ENCODE measurements at places on chromosomes 16 and 17.
A peak's percentile ranks its signal among the peaks of the same experiment; 100 is the strongest.

DNA sequence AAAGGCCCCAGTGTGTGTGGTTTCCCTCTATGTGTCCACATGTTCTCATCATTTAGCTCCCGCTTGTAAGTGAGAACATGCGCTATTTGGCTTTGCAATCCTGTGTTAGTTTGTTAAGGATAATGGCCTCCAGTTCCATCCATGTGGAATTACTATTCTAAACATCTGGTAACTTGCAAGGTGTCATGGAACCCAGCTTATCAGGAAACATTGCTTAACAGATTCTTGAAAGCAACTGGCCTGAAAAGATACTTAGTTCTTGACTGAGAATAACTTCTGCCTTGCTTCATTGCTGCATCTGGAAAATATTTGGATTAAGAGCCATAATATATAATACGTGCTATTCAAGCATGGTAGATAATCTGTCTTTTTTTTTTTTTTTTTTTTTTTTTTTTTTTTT is 27.8 kb downstream of the PAFAH1B1 start:
- no peak for DNase-seq

DNA sequence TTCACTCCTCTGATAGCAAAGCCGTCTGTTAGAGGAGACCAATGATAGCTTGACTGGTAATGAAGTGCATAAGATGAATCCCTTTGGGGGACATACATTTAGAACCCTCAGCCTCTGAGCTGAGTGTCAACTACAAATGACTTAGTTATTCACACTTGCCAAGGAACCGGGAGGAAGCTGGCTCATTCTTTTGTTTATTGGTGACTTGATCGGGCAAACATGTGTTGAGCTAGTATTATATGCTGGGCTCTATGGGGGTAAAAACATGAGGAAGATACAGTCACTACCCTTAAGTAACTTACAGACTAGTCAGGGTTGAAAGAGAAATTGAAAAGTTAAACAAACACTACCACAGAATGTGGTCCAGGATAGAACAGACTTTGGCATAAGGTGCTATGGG is 3.0 kb downstream of the CCL16 start:
- no peak for DNase-seq

- DNase-seq: no peak
These were observed 12.2 kb upstream of the BEAN1 start for GRCh38 chr16:66414891-66415290.

- DNase-seq: peak; percentile 52
These were observed 2.5 kb upstream of the CCL2 start for GRCh38 chr17:34252444-34253138.

DNA sequence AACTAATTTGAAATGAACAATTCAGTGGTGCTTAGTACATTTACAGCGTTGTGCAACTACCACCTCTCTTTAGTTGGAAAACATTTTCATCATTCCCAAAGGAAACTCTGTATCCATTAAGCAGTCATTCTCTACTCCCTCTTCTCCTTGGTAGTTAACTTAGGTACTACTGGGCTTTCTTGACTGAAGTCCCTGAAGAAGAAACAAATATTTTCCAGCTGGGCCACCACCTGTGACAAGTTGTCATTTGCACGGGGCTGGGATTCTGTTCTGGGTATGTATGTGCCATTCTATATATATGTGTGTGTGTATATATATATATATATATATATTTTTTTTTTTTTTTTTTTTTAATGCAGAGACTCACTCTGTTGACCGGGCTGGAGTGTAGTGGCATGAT is 15.4 kb upstream of the RMI2 start:
- DNase-seq: no peak

- no peak for DNase-seq
These were observed 444.0 kb downstream of the XYLT1 start for GRCh38 chr16:17026600-17027242.

DNA sequence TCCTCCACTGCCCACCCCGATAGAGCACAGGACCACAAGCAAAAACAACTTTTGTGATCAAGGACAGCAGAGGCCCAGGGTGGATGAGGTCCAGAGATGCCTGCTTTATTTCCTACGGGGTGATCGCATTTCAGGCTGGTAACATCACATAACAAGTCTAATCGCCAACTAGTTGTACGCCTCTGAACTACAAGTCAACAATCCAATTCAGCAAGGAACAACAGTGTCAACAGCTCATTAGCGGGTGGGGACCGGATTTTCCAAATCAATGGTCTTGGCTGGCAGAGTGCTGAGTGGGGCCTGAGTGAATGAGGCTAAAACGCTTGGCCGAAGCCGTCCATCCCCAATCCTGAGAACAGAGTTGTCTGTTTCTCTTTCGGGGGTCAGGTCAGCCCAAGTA is 17.1 kb downstream of the MRM3 start:
- no peak for DNase-seq

- no peak for DNase-seq
These were observed 4.2 kb downstream of the USP6 start for GRCh38 chr17:5120036-5120435.

GRCh38 chr17:9410301-9410700 is 165.3 kb downstream of the STX8 start:
- no peak for DNase-seq

DNA sequence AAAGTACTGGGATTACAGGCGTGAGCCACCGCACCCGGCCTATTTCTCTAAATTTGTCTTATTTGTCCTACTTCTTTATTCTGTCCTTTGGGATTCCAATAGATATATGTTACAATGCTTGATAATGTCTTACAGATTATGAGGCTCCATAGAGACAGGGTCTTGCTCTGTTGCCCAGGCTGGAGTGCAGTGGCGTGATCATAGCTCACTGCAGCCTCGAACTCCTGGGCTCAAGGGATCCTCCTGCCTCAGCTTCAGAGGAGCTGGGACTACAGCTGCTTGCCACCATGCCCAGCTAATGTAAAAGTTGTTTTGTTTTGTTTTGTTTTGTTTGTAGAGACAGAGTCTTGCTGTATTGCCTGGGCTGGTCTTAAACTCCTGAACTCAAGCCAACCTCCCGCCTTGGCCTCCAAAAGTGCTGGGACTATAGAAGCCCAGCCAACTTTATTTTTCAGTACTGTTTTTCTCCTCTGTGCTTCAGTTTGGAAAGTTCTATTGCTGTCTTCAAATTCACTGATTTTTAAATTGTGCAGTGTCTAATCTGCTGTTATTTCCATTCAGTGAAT is 10.3 kb downstream of the ANKRD13B start:
- DNase-seq: no peak

DNA sequence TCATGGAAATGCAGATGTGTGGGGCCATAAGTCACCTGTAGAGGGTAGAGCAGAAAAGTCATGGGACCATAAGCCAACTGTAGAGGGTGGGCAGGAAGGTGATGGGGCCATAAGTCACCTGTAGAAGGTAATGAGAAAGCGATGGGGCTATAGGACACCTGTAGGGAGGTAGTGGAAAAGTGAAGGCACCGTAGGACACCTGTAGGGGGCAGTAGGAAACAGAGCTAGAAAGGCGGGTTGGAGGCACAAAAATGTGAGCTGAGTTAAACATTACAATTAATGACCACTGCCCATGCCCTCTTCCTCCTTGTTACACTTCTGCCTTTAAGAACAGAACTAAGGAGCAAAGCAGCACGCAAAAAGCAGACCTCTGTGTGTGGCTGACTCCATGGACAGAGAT is 150.1 kb downstream of the SHISA6 start:
- no peak for DNase-seq

GRCh38 chr17:77254951-77255825 is 114.4 kb downstream of the SEC14L1 start:
- DNase-seq: peak; percentile 25

- no peak for DNase-seq
These were observed 6.4 kb downstream of the MRPL28 start for GRCh38 chr16:363766-364490.

- DNase-seq: no peak
These were observed 11.9 kb downstream of the CEP20 start for GRCh38 chr16:15876503-15876902.

DNA sequence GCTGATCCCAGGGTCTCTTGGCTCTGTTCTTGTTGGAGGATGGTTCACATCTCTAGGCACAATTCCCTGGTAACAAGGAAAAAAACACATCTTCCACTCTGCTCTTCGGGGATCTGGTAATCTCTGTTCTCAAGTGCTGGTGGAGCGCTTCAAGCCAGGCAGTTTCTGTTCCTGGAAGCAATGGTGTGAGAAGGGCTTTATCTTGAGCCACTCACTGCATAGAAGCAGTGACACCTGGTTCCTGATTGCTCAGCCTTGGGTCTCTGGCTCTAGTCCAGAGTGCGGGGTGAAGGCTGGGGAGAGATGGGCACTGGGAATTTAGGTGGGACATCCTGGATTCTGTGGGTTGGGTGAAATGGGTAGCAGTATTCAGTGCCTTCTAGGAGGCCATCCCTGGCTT is 14.1 kb downstream of the AKAP1 start:
- no peak for DNase-seq

DNA sequence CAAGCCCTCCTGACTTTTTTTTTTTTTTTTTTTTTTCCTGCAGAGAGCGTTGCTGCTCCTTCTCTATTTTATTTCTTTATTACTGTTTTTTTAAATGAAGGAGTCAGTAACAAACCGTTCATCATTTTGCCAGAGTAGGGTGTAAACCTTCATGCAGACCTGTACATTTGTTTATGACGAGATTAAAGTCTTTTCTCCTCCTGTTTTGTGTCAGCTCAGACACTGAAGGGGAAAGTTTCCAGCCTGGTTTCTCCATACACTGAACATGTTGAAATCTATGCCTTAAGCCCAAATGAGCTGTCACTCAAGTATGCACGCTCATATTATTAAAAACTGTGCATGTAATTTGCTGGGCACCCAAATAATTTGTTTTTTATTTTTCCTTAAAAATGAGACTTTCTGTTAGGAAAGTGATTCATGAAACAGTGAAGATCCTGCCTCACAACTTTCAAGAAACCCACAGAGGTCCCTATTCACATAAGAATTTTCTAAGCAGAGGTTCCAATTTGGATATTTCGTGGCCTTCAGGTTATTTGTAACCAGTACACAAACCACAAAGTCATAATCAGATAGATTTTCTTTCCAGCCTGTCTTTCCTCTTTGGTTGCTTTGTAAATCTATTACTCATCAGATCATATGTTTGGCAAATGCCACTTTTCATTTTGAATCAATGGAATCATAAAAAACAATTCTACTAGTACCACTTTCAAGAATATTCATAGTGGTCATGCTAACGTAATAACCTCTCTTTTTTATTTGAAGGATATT is 700.3 kb downstream of the MAF start:
- no peak for DNase-seq

- DNase-seq: no peak
These were observed 41.6 kb downstream of the SNX11 start for GRCh38 chr17:48148854-48149786.

- DNase-seq: no peak
These were observed 146.5 kb downstream of the MAP2K6 start for GRCh38 chr17:69560987-69561441.

DNA sequence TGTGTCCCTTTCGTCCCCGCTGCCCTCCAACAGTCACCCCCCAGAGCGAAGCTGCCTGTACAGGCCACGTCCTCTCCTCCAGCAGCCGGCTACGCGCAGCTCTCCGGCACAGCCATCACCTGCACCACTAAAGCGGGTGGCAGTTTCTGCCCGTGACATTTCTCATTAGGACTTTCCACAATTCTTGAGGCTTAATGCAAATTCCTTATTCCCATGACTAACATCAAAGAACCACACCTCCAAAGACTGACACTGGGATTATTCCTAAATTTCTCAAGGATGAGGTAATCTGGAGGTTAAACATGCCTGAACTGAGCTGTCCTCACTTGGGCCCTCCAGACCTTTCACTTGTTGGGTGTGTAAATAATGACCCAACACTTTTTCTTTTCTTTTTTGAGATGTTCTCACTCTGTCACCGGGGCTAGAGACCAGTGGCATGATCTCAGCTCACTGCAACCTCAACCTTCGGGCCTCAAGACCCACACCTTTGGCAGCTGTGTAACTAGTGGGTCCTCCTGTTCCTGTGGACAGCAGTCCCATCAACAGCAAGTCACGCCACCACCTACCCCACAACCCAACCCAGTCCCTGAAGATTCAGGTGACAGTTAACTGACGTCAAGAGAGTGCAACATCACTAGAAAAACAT is 11.7 kb downstream of the ANKRD11 start:
- DNase-seq: no peak

DNA sequence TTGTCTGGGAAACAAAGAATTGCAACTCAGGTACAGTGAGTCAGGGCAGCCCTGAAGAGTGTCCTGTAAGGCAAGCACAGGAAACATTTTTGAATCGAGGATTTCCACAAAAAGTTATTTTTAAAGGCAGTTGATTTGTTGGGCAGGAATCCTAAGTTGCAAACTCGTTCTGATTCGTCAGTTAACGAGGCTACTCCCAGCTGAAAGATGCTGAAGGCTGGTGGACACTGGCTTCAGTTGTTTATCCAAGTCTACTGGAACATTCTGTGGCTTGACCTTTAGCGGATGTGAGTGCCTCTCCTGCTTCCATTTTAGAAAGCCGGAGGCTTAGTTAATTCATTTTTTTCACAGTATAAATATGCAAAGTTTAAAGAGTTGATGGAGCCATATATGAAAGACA is 84.2 kb downstream of the KCNJ12 start:
- DNase-seq: no peak

DNA sequence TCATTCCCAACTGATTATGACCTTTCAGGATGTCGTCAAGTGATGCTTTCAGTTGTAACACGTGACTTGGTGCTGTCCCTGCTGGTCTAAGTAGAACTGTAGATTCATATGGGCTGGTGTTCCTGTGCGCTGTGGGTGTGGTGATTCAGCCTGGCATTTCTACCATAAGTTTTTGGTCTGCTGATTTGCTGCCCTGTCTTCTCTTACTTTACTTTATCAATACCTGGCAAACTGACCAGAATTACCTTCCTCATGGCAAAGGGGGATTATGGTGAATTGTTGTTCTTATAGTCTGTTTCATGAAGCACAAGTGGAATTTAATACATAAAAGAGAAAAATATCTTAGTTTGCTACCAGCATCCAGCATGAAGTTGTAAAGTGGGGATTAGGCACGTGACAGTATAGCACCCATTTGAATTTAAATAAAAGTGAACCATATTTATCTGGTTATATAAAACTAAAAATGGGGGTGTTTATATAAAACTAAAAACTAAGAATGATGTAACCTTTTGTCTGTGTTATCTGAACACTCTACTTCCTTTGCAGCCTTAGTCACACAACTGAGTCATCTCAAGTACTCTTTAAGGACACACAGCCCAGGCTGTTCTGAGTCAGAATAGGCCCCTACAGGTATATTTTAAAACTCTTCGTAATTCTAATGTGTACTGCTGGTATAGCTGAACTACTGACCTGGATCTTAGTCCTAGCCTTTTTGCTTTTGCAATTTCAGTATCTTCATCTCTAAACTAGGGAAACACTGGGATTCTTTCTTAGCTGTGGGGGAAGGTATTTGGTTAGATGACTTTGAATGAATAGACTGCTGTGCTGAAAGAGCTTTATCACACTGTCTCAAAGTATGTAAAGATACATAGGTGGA is 28.3 kb downstream of the TTC19 start:
- no peak for DNase-seq

DNA sequence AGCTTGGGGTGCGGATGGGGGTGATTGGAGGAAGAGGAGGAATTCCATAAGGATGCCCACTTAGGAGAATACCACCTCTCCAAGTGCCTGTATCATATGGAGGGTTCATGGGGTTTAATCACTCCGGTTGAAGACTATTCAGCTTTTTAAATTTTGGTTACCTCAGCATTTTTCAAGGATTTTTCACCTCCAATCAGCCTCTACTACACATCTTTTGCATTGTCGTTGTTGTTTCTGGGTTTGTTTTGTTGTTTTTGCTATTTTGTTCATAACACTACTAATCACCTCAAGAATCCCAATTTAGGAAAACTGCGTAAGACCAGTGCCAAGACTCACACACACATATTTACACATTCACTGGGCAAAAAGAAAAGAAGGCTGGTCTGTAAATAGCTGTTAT is 619.5 kb upstream of the CDH5 start:
- DNase-seq: no peak

Data from hypothalamus (tissue), 51 donors.